Fibroblast of skin of abdomen (primary cell): ENCODE measurements at places on chromosomes 6 and 20.

GRCh38 chr6:84779380-84779779 is 15.0 kb upstream of the TBX18 start:
- DNase-seq: no peak

DNA sequence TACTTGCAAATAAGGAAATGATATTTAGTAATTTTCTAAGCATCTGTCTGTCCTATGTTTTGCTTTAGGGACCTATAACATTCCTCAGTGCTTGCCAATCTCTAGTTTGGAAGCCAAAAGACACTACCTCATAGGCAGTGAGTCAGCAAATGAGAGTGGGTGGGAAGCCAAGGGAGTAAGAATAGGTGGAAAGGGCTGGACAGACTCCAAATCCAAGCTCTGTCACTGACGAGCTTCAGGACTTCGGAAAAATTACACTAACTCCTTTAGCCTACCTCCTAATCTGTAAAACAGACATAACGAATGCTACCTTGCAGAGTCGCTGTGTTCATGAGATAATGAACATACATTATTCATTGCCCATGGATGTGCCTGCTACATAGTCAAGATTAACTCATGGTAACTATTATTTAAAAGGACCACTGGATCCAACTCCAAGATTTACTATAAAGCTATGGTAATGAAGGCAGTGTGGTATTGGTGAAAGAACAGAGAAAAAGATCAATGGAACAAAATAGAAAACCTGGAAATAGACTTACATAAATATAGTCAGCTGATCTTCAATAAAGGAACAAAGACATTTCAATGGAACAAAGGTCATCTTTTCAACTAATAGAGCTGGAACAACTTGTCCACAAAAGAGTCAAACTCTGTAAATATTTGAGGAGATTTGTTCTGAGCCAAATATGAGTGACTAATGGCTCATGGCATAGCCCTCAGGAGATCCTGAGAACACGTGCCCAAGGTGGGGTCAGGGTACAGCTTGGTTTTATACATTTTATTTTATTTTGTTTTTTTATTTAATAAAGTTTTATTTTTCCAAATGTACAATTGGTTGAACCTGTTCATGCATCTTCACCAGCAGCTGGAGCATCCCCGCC is 64.1 kb downstream of the FAM50B start:
- DNase-seq: peak; percentile 99

DNA sequence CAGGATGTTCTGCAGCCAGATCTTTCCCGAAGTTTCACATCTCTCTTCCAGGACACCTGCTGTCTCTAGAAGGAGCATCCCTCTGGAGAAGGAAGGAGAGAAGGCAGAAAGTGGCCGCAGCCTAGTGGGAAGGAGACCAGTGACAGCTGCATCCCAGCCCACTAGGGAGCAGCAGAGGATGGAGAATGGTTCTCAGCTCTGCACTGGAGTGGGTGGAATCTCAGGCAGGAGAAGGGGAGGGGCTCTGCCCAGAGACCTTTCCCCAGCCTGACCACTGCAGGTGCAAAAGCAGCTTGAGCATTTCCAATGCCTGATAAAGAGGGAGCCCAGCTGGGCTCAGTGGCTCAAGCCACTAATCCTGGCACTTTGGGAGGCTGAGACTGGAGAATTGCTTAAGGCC is 32.3 kb downstream of the NCR2 start:
- peak; percentile 52 for DNase-seq

DNA sequence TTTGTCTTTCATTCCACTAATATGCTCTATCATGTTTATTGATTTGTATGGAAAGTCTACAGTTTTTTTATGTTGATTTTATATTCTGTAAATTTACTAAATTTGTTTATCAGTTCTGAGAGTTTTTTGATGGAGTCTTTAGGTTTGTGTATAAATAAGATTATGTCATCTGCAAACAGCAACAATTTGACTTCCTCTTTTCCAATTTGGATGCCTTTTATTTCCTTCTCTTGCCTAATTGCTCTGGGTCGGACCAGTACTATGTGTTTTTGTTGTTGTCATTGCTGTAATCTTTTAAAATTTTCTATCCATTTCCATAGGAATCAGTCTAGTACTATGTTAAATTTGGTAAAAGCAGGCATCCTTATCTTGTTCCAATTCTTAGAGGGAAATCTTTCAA is 31.5 kb upstream of the POLR1H start:
- DNase-seq: no peak

- peak; percentile 48 for DNase-seq
These were observed 317.9 kb upstream of the MARCKS start for GRCh38 chr6:113539202-113539601.

DNA sequence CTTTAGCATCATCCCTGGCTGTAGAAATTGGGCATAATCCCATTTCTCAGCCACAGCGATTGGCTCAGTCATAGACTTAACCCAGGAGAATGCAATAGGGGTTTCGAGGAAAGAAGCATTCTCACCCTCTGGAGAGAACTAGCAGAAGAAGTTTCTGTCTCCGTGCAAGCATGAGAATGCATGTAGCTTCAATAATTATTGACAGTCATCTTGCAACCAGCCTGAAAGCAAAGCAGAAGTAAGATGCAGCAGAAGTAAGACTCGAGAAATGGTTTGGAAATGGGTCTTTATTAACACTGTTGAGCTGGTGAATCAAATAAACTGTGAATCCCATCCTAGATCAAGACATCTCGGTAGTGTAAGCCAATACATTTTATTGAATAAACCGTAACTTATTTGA is 828.8 kb upstream of the GJE1 start:
- DNase-seq: no peak

DNA sequence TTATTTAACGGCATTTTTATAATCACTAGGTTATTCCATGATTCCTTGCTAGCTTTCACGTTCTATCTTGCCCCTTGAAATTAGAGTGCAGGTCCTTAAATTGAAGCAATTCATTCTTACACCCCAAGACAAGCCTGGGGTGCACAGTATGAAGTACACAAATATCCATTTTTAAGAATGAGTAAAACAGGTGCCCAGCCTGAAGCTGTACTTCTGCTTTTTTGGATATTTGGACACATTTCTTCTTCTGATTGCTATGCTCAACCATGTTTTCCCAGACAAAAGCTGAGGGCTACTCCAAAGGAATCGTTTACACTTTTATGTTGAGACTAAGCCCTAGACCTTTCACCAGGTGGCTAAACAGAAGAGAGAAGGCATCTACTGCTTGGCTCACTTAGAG is 7.9 kb upstream of the TAGAP start:
- no peak for DNase-seq

- peak; percentile 33 for DNase-seq
These were observed 98.2 kb upstream of the HDGFL1 start for GRCh38 chr6:22471132-22471690.

DNA sequence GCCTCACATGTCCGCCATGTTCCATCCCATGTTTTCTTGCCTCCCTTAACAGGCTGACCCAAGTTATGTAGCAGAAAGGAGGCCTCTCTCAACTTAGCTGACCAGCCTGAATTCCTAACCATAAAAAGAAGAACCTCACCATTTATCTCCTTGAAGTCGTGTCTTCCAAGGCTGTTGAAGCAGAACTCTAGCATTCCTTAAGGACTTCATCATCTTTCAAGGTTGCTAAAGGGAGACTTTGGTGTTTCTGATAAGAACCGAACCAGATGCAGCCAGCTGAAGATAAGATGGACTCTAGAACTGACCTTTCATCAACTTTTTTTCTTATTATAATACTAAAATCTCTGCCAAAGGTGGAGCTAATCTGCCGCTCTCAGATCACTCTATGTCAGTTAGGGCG is 571.7 kb upstream of the SLC35B3 start:
- no peak for DNase-seq

DNA sequence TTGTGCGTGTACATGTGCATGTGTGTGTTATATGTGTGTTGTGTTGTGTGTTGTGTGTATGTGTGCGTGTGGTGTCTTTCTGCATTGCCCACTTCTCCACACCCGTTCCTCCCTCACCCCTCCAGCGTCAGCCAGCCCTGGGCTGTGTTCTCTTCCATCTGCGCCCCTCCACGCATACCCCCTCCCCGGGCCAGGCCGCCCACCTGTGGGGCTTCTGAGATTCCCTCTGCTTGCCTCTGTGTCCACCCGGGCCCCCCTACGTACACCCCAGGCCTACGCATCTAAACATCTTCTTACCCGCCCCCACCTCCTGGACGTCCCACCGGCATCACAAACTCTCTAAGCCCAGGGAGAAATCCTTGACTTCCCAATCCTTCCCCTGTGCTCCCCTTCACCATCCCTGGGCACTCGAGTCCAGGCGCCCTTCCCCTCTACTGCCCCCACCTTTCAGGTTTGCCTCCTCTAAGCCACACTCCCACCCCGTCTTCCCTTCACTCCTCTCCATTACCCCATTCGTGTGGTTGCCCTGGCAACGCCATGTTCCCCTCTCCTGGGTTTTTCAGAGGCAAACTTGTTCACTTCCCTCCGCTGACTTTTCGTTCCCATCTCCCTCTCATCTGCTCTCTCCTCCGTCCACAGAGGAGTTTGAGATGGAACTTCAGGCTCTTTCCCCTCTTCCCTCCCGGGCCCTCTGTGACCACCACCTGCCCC is 81.7 kb upstream of the NNAT start:
- no peak for DNase-seq

DNA sequence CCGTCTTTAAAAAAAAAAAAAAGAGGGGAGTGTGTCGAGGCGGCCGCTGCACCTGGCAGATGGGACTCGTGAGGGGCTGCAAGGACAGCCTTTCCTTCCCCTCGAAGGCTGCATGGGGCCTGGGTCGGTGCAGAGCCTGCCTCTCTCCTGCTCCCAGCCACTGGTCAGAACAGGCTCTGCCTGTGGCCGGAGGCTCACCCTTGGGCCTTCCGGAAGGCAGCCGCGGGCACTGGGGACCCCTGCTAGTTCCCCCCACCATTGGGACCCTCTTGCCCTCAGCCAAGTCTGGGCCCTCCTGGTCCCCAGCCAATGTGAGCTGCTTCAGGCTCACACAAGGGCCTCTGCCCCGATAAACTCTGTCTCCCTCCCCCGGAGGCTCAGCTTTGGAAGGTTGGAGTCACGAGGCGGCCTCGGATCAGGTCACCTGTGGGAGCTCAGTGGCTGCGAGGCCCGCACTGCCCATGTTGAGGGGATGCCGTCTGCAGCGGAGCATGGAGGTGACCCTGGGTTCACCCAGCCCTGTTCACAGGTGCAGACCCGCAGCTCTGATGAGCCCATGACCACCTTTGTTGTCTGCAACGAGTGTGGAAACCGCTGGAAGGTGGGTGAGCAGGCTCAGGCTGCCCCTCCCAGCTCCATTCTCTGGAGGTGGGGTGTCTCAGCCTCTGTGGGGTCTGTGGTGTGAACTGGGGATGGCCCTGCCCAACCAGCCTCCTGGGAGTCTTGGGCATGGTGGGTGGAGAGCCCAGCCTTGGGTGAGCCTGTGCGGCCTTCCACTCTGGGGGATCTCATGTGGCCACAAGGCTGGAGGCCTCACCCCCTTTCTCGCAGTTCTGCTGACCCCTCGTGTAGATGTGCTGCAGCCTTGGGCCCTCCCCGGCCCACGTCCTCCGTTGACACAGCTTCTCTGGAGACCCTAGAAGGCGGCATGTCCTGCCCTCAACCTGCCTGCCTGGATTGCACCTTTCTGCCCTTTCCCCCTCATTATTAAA is 7.7 kb downstream of the RGS19 start:
- DNase-seq: no peak

DNA sequence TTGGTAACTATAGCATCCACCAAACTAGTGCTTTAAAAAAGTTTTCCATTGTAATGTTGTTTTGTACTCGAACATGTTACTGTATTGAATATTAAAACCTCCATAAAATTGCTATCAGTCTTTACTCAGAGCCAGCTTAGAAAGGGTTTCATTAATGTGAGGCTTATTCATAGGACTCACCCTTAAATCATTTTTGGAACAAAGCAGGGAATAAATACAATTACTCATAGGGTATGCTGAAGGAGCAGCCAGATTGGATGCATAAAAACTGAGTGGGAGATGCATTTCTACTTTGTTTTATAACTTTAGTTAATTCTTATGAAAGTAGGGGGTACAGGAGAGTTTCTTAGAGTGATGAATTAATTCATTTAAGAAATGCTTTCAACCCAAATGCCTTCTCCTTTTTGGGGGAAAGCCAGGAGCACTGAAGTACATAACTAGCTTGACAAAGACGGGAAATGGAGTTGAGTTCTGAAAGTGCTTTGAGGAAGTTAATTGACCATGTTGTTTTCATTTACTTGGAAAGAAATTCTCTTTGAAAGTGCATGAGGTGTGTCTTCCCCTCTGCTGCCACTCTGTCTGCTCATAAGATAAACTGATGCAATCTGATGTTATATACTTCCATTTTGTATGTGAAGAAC is 90.3 kb downstream of the RNF144B start:
- DNase-seq: peak; percentile 56

DNA sequence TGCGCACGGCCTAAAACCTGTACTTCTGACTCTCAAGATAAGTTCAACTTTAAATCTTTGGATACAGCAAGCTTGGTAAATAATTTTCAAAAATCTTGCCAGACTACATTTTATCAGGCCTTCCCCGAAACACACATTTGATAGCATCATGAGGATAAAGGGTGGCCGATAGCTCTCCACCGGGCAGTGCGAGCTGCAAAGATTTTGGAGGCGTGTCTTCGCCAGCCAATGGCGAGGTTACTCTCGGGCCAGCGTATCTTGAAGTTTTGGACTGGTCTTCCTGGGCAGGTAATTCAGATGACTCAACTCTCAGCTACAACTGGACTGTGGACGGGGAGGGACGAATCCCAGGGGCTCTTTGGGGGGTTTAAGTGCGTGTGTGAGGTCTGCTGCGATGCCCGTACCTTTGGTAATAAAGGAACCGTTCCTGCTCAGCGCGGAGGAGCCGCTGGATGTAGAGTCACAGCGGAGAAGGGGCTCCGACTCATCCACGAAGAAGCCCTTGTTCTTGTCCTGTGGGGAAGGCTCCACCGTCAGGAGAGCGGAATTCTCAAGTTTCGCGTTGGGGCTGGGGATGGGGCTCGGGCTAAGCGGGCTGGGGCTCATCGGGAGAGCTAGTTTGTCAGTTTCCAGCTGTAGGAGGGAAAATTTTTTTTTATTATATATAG is 75.3 kb downstream of the TNFRSF21 start:
- DNase-seq: no peak

DNA sequence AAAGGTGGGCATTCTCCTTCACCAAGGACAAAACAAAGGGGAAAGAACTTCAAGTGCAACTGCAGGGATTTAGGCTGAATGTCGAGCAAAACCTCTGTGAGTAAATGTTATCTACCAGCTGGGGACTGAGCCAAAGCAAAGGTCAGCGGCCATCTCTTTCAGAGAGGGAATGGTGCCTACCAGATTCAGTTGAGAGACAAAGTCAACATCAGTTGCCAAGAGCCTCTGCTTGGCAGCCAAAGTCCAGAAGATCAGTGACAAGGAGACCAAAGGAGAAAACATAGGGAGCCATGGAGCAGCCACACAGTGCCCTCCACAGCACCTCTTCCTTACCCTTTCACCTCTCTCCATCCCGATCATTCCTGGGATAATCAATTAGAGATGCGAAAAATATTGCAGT is 472.5 kb downstream of the KIF16B start:
- no peak for DNase-seq

- no peak for DNase-seq
These were observed 71.7 kb downstream of the GRM4 start for GRCh38 chr6:34074064-34074742.
